ENCODE measurements at places on chromosomes 4 and X. TPM values are rescaled to one million over a fixed set of nuclear protein-coding genes. Genes with fewer than 3 reads are reported as not detected.

Gene COL4A6
- 10.6 TPM for total RNA-seq

DNA sequence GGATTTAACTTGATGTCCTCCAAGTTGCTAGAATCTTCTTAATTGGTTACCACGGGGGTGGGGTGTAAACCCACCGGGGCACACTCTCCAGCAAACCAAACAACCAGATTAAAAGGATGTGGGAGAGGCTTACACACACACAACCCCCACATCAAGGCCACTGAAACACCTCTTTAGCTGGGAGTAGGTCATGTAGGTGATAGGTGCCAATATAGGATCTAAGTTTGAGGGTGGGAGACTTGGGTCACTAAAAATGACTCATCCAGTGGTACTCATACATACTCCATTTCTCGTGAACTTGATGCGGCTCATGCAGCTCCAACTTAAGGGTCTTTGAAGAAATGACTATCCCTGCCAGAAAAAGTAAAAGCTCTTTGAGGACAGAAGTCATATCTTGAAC lies 20.5 kb upstream of the CD40LG start:
- no peak for DNase-seq
- no peak overlapping the region for H3K4me3 ChIP-seq
- H3K36me3 ChIP-seq, result no peaks in the 10 kb centered on the region
- no peaks in the 10 kb centered on the region for H3K4me1 ChIP-seq
- no peaks in the 10 kb centered on the region for H3K27me3 ChIP-seq

DNA sequence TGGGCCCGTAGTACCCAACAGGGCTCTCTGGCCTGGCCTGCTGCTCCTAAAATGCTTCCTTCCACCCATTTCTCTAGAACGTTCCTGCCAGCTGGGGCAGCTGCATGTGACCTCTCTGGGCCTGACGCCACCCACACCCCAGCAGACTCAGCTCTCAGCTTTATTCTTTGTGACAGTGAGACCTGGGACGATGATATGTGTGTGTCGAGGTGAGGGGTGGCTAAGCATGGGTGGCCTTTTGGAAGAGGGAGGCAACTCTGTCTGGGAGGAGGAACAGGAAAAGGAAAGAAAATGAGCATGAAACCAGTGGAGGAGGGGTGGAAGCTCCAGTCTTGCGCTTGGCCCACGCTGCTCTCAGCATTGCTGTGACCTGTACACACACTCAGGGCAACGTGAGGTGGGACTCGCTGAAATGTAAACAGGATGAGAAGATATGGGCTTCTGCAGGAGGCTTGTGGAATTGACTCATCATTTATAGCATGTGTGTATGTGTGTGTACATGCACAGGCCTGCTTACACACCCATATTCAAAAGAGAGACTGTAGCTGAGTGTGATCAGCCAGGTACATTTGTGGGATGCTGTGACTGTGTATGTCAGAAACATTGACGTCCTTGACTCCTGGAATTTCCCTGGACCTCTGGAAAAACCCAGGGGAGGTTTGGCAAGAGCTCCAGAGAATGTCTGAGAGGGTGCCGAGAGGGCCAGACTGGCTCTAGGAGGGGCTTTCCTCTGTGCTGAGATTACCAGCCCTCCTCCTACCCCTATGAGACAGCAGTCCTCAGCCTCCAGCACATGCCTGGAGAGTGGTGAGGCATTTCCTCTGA lies 137.9 kb downstream of the PJA1 start:
- no peaks in the 10 kb centered on the region for H3K27me3 ChIP-seq
- DNase-seq, result no peak
- peak overlapping the region; percentile 13 for H3K27ac ChIP-seq
- no peak overlapping the region for H3K4me3 ChIP-seq

- H3K27me3 ChIP-seq, result no peaks in the 10 kb centered on the region
- no peaks in the 10 kb centered on the region for H3K36me3 ChIP-seq
- DNase-seq, result no peak
- no peak overlapping the region for H3K27ac ChIP-seq
- no peak overlapping the region for H3K4me3 ChIP-seq
Measured at GRCh38 chrX:153814591-153815315, 15.6 kb downstream of the PDZD4 start.

Gene KLHL4
- total RNA-seq, result 11.4 TPM

DNA sequence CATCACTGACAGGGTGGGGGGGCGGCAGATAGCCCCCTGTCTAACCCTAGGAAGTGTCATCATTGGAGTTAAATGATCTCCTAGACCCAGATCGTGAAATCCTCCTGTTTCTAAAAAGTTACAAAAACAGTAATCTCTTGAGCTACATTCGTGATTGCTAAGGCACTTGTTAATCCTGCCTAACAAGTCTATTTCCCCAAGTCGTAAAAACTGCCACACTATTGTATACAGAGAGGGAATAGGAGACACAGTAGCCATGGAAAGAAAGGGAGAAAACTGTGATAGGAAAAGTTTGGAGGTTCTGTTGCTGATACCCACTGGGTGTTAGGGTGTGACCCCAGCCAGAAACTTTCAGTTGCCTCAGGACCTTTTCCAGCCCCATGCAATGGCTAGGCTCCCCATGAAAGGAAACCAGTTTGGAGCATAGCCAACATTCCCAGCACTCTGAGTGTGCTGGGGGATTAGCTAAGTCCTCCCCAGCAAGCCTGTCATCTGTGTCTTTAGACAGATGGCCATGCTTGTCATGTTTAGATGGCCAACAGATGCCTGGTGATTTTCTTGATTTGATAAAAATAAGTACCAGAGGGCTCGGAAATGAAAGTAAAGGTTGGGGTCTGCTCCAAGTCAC lies 63.3 kb upstream of the ANXA10 start:
- DNase-seq, result no peak
- no peak overlapping the region for H3K4me3 ChIP-seq
- H3K36me3 ChIP-seq, result no peaks in the 10 kb centered on the region
- H3K4me1 ChIP-seq, result no peaks in the 10 kb centered on the region
- no peak overlapping the region for H3K27ac ChIP-seq

DNA sequence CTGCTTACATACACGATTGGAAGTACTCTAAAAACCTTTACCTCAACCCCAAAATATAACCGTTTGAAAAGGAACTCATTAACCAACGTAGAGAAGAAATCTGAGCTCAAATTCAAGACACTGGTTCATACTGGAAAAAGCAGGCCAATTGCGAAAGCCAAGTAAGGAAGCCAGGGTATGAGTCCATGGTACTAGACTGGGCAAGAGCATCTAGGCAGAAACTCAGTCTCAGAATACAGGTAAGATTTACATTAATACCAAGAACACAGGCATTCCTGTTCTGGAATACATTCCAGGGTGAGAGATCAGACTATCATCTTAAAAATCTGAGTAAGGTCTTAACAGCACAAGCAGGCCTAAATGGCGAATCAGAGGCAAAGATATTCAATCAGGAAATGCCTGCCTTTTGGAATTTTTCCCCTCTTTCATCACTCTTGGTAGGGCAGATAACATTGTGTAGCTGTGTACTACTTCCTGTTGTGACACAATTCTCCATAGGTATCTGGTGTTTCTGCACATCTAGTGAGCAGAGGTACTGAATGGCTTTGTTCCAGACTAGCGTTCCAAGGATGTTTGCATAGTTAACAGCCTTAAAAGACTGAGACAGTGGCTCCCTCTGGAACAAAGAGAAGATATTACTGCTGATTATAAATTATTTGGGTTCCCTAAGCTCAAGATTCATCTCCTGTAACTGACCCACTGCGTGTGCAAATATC lies 311.3 kb downstream of the PCDH19 start:
- H3K4me1 ChIP-seq, result no peaks in the 10 kb centered on the region
- no peaks in the 10 kb centered on the region for H3K27me3 ChIP-seq
- H3K27ac ChIP-seq, result no peak overlapping the region
- H3K4me3 ChIP-seq, result no peak overlapping the region

DNA sequence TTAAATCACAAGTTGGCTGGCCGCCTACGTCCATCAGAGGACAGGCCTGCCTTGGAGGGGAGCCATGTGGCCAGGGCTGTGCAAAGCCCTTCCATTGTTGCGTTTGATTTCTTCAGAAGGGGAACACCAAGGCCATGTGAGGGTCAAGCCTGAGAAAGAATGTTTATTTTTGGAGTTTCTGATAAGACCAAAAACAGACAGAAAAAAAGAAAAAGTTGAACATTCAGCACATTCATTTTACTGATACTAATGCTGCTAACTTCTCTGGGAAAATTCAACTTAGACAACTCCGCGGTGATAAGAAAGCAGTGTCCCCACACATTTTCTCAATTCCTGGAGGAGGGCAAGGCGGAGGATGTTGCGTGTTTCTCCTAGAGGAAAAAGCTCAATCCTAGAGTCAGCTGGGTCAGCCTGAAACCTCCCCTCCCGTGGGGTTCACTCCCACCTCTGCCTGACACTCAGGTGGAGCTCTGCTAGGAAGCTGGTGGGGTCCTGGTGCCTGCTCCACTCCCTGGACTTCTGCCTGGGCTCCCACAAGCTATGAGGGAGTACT lies 63.5 kb downstream of the ANAPC4 start:
- no peak overlapping the region for H3K4me3 ChIP-seq
- H3K36me3 ChIP-seq, result no peaks in the 10 kb centered on the region
- H3K27me3 ChIP-seq, result no peaks in the 10 kb centered on the region

DNA sequence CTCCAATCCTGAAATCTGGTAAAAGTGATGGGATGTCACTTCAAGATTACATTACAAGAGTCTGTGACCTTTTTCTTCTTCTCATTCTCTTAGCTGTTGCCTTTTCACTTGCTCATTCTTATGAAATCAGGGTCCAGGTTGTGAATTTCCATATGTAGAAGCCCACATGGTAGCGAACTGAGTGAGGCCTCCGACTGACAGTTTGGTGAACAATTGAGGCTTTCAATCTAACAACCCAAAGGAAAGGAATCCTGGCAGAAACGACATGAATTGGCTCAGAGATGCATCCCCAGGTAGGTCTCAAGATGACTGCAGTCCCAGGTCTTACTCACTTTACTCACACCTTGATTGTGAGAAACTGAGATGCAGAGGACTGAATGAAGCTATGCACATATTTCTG lies 203.4 kb upstream of the FAT4 start:
- H3K27ac ChIP-seq, result no peak overlapping the region
- no peaks in the 10 kb centered on the region for H3K27me3 ChIP-seq
- H3K36me3 ChIP-seq, result no peaks in the 10 kb centered on the region
- no peaks in the 10 kb centered on the region for H3K4me1 ChIP-seq

Gene BMPR1B
- 19.2 TPM for total RNA-seq

DNA sequence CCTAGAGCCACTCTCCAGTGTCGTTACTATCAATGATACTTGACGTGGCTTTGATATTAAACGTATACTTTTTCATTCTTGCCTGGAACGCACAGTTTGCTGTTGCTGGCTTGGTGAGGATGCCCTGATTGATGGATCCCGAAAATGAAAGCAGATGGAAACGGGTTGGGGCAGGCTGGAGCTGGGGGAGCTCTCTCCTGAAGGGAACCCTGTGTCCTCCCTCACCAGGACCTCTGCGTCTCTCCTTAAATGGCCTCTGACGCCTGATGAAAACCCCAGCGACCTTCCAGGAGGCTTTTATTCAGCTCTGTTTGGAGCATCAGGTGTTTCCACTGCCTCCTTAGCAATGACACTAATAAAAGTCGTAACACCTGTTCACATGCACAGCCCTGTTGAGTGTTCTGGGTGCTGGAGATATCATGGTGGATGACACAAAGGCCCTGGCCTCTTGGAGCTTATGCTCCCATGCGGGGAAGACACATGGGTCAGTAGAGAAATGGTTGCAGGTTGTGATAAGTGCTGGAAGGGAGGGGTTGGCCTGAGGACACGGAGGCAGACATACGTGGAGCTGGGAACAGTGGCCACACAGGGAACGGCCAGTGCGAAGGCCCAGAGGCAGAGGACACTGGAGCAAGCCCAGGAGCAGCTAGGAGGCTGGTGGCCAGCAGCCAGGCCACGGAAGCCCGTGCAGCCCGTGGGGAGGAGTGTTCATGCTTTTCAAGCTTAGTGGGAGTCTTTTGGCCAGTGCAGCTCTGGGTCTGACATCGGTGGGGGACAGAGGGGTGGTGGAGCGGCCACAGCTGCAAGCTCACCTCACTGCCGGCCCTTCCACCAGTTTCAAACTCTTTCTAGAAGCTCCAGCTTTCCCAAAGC lies 7.5 kb downstream of the MSANTD1 start:
- DNase-seq, result no peak
- peaks cover 1% of the 10 kb centered on the region for H3K4me1 ChIP-seq
- H3K27me3 ChIP-seq, result no peaks in the 10 kb centered on the region
- H3K27ac ChIP-seq, result no peak overlapping the region
- no peak overlapping the region for H3K4me3 ChIP-seq

DNA sequence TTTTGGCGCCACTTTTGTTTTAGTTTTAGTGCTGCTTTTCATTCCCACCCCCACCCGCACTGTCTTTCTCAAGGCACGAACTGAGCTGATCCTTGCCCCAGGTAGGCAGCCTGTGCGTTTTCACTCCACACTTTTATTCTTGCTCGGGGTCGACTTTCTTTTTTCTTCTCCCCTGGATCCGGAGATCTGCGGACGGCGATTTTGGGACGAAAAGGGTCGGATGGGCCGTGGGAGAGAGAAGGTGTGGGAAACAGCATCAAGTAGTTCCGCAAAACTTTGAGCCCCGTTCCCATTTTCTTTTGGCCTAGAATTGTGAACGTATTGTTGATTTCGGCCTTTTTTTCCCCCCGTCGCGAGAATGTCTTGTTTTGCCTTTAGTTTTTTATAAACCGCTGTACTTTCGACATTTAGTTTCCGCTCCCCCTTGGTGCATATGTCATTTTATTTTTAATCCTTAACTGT lies 531 bp downstream of the STAG2 start:
- peak overlapping the region; percentile 64 for H3K4me3 ChIP-seq
- H3K27me3 ChIP-seq, result no peaks in the 10 kb centered on the region
- no peak for DNase-seq
- no peaks in the 10 kb centered on the region for H3K36me3 ChIP-seq
- H3K4me1 ChIP-seq, result no peaks in the 10 kb centered on the region

- DNase-seq, result no peak
- H3K4me1 ChIP-seq, result no peaks in the 10 kb centered on the region
- no peak overlapping the region for H3K4me3 ChIP-seq
- H3K36me3 ChIP-seq, result no peaks in the 10 kb centered on the region
Measured at GRCh38 chr4:78747475-78747922, 28.7 kb upstream of the BMP2K start.

Measured in ovary (tissue), 10 donors.